ENCODE measurements at places on chromosomes 5 and 9.
A peak's percentile ranks its signal among the peaks of the same experiment; 100 is the strongest.

DNA sequence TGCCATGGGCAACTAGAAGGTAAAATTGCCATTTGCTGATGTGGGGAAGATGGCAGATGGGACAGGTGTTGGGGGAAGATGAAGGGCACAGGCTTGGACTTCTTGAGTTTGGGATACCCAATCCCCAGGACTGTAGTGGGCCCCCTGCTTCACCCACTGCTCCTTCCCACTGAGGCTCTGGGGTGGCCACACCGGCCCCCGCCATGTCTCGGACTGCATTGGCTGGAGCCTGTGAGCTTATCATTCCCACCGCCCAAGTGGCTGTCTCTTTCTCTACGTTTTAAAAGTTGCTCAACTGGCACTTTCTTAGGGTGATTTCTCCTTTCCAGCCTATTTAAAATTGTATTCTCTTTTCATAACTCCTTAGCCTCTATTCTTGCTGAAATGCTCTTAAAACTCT lies 730.0 kb upstream of the ADAMTS16 start:
- DNase-seq = no peak

DNA sequence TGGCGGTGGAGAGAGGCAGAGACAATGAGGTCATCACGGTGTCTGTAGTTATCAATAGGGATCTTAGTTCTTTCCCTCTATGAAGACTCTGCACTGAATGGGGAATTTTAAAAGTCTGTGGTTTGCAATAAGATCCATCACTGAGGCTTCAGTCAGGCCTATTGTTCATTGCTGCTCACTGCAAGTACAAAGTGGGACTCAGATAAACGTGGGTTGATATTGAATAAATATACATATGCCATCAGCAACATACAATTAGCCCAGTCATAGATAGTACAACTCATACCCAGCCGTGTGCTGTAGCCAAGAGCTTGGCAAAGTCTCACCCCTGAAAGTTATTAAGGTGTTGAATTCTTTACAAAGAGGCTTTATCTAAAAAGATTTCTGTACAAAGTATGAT lies 88.4 kb downstream of the ENC1 start:
- no peak for DNase-seq

DNA sequence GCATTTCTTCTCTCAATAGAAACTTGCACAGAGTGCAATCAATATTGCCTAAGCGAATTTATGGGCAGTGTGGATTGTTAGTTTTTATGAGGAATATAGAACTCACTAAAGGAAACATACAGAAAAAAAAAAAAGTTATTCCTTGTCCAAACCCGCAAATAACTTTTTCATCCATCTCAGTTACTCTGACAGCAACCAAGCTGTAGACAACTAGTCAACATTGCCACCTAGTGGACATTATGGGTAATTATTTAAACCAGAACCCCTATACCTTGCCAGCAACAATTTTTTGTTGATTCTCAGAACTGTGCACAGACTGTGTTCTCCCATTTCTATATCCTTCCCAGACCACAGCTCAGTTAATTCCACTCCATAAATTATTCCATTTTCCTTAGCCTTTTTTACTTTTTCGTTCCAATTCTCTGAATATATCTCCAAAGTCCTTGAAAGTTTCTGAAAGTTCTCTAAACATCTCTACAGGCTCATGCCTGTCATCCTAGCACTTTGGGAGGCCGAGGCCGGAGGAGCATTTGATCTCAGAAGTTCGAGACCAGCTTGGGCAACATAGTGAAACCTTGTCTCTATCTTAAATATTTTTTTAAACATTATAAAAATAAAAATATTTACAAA lies 2.6 kb upstream of the AFAP1L1 start:
- peak; percentile 66 for DNase-seq

DNA sequence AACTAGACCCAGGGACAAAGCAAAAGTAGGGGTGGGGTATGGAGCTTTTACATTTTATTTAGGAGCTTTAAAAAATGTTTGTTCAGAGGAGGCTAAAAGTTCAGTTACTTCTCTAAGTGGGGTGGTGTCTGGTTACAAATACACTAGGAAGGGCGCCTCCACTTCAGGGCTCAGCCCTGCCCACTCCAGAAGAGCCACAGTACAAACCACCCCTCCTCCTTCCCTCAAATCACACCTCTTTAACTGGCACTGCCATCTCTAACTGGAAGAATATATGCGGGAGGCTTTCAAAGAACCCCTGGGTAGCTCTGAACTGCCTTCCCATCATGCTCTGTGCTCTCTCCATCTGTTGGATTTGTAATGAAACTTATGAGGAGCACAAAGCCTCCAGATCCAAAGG lies 98.8 kb upstream of the NFIB start:
- DNase-seq = no peak

- no peak for DNase-seq
Measured at GRCh38 chr5:160097991-160098390, 21.3 kb downstream of the PWWP2A start.

GRCh38 chr5:170333161-170333910 lies 35.8 kb upstream of the LCP2 start:
- DNase-seq = no peak

GRCh38 chr5:21238786-21239185 lies 1250.8 kb upstream of the CDH18 start:
- no peak for DNase-seq

DNA sequence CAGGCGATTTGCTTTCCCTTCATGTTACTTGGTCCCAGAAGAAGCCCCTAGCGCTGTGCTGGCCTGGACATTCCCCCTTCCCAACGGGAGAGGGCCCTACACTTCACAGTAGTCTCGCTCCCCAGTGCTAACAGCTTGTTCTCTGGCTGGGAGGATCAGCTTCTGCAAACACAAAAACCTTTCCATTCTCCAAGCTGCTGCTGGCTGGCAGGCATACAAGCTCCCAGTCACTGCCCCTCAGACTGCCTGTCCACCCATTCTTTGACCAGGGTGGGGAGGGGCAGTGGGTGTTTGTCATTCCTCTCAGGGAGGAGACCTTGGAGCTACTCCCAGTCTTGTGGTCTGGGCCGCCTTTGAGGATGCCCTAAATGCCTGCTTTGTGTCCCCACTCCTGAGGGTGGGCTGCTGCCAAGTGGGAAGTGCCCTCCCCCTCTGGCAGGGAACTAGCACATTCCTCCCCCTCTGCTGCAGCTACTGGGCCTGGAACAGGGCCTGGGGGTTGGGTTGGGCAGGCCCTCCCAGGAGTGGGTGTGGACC lies 20.8 kb downstream of the ENHO start:
- no peak for DNase-seq

- no peak for DNase-seq
Measured at GRCh38 chr5:178086266-178086665, 27.1 kb upstream of the N4BP3 start.

GRCh38 chr5:126122942-126123341 lies 300.3 kb upstream of the GRAMD2B start:
- peak; percentile 22 for DNase-seq

GRCh38 chr9:5714501-5715401 lies 85.8 kb downstream of the RIC1 start:
- peak; percentile 8 for DNase-seq

GRCh38 chr5:39260095-39260494 lies 40.7 kb upstream of the FYB1 start:
- no peak for DNase-seq

GRCh38 chr9:95188459-95188858 lies 129.1 kb downstream of the FANCC start:
- DNase-seq = peak; percentile 54

GRCh38 chr9:134391319-134392231 lies 65.3 kb downstream of the RXRA start:
- no peak for DNase-seq

DNA sequence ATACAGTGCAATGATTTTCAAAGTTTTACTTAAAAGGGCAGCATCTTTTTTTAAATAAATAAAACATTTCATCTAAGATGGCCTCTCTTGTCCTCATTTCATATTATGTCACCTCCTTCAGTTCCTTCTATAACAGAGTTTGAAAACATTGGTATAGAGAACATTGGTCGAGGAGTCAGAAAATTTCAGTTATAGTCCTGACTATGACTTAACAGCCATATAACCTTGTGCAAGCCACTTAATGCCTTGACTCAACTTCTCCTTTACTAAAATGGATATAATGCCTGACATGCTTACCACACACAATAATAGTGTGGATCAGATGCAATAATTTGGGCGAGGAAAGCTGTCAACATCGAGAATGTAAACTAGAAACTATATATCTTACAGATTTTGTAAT lies 22.6 kb downstream of the SSBP2 start:
- DNase-seq = no peak

DNA sequence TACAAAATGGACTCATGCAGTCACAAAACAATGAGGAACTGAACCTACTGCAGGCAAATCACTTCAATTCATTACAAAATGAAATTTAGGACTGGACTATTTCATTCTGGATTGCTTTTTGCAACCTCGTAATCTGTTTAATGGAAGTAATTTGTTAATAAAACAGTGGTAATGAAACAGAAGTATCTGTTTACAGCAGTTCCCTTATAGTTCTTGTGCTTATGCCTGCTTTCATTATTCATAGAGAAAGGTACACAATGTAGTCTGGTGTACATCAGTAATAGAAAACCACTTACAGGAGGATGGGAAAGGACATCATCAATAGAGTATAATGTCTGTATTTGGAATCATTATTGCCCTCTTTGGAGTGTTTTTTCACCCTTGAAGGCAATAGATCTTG lies 389.2 kb upstream of the NUDT12 start:
- no peak for DNase-seq

GRCh38 chr5:174231956-174232487 lies 186.5 kb downstream of the NSG2 start:
- DNase-seq = no peak

- no peak for DNase-seq
Measured at GRCh38 chr5:111066261-111066938, 5.1 kb upstream of the TSLP start.

- DNase-seq = no peak
Measured at GRCh38 chr5:87570366-87570765, 157.6 kb upstream of the CCNH start.

GRCh38 chr5:148913985-148914431 lies 87.6 kb downstream of the ADRB2 start:
- peak; percentile 89 for DNase-seq

DNA sequence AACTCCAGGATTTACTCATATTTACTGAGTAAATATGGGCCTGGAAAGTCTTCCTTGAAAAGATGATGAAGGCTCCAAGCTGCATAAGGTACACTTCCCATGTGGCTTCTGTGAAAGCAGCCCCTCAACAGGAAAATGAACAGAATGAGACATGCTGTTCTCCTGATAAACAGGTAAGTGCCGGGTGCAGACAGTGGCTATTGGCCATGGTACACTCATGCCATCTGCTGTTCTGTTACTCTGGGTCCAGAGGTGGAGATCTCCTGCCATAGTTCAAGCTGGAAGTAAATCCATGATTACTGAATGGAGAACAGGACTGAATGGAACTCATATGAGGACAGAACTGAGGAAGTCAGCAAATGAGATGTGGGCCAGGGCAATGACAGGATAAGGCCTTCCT lies 103.6 kb downstream of the SLIT3 start:
- no peak for DNase-seq

GRCh38 chr5:69526660-69527059 lies 33.3 kb upstream of the GTF2H2C start:
- DNase-seq = no peak

- DNase-seq = no peak
Measured at GRCh38 chr5:179880848-179881590, 22.4 kb upstream of the MRNIP start.

- DNase-seq = peak; percentile 43
Measured at GRCh38 chr9:136110082-136111061, 8.3 kb downstream of the TMEM250 start.

DNA sequence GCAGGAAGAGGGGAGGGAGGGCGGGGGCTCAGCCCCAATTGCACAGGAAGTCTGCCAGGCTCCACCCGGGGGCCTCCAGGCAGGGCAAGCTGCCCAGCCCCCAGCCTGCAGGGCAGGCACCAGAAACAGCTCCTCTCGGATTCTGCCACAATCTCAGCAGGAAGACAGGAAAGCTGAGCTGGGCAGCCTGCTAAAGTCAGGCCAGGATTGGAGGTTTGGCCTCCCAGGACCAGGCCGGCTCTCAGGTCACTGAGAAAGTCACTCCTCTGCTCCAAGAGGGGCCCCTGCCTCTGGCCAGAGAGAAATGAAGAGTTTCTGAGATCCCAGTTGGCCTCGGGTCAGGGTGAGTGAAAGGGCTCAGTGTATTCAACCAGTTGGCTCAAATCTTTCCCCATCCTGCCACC lies 54.6 kb upstream of the STXBP1 start:
- peak; percentile 71 for DNase-seq

DNA sequence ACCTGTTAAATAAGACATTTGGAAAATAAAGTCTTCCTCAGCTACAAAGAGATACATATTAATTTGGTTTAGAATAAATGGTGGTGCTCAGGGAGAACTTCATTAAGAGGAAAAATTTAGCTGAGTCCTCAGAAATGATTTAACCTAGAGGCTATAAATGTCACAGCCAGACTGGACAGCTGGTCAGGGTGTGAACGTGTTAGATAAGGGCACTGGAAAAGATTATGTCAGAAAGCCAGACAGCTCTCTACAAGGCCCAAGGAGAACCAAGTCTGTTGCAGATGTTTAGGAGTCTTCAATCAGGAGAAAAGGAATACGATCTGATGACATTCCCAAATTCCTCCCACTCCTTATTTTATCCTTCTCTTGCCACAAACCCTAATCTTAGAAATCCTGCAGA lies 265.2 kb downstream of the MAT2B start:
- no peak for DNase-seq

DNA sequence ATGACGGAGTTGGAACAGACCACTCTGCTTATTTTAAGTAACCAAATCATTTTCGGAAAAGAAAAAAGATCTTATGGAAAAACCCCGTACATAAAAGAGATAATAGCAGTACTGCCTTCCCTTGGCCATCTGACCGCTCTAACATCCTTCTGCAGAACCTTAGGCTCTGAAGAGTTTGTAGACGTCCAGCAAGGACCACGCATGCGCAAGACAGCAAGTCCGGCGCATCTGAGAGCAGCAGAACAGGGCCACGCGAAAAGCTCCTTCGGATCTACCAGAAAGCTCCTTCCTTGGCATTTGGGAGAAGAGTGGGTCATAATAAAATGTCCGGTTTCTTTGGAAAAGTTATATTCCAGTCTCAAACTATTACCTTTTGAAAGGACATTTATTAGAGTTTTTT lies 26.8 kb downstream of the PAX5 start:
- DNase-seq = no peak

- no peak for DNase-seq
Measured at GRCh38 chr5:119814655-119815054, 185.3 kb downstream of the FAM170A start.

DNA sequence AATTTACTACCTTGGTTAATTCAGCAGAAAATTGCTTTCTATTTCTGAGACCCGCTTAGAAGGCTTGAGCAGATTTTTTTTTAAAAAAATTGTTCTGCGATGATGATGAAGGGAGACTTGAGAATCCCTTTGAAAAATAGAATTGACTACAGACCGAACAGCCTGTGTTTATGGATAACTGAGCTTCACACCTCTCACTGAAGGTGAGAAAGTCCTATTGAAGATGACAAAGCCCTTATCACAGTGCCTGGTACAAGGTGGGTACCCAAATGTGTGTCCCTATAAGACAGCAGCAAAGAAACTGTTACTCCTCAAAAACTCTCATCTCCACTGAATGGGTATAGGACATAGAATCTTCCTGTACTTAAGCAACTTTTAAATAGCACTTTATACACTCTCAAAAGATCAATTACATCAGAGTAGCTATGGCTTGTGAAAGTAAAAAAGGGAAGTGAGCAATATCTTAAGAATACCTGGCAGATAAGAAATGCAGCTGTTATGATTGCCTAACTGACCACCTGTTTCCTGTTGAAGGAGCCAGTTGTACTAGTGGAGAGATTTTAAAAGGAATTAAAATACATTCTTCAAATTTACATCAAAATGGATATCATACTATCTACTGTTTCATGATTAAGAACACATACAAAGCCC lies 419.7 kb downstream of the CHSY3 start:
- DNase-seq = peak; percentile 43

- no peak for DNase-seq
Measured at GRCh38 chr5:59117320-59117719, 534.4 kb downstream of the RAB3C start.

Data from mesenchymal stem cell (in vitro differentiated cells and primary cell).